ENCODE measurements at places on chromosomes 5 and 9.

GRCh38 chr9:122055701-122056100 lies 37.4 kb downstream of the TTLL11 start:
- no peak for DNase-seq

DNA sequence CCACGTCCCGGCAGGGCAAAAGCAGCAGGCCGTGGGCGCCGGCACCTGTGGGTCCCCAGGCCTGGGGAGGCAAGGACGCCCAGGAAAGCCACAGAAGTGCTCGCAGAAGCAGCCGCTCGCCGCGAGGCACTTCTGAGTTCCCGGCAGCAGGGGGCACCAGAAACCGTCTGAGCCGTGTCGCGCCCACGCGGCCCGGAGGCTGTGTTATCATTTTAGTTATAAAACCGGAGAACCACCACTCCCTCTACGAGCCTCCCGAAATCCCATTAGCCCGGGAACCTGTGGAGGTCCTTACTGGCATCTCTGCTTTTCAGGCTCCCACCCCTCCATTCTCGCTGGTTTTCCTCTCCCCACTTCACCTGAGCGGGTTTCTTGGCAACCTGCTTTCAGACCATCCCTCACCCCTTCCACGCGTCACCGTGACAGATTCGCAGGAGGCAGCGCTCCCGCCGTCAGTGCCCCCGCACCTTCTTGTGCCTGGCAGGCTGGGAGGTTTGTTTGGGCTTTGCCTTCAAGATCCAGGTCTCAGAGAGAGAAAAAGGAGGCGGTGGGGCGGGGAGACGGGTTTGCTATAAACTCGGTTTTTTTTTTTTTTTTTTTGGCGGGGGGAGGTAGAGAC lies 2.3 kb downstream of the GDNF start:
- DNase-seq, result no peak

GRCh38 chr9:71826279-71826678 lies 58.0 kb upstream of the CEMIP2 start:
- no peak for DNase-seq

- DNase-seq, result peak; percentile 37
Measured at GRCh38 chr9:110579034-110579861, at the start of gene SVEP1. Gene SVEP1 (minus strand): TSS chr9:110579741. CDS start chr9:110579543, 198 bp downstream.

DNA sequence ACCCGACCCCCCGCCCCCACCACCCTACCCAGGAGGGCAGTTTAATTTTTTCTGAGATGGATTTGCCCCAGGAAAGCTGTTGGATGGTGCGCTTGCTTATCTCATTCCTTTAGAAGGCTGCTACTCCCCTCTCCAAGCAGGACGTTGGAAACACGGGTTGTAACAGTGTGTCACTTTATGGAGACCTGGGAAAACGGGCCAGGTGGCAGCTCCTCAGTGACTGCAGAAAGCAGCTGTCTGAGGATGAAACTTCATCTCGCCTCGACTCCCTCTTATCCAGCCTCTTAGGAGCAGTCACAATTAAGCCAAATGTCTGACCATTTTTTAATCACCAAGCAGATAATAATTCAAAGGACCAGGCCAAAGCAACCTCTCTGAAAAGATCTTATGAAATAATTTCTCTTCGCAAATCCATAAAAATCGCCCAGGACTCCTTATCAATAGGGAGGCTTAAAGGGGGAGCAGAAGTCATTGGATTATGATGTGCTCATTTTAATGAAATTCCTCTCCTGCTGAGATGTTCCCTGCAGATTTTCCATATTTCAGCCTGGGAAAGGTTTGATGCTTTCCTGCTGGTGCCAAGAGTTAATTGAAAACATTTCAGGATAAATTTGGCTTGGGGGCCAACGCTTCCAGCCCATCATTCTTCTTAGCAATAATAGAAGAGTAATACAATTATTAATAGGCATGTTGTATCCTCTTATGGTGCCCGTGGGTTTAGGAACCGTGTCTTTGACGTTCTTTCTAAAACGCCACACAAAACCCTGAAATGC lies 26.0 kb downstream of the GAS1 start:
- DNase-seq, result peak; percentile 49

DNA sequence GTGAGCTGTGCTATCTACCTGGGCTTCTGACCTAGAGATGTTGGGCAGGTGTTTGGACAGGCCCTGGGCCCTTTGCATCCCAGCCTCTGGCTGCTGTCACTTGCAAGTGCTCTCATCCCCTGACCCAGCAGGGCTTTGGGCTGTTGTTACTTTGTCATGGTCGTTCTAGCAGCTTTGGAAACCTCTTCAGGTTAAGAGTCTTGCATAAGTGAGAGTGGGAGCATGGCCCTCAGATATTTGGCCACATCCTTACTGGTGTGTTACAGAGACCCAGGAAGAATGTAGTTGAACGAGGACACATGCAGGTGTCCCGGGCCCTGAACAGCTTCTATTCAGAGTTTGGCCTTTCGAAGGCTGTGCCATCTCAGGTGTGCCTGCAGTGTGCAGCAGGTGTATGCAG lies 4.5 kb downstream of the TENT4A start:
- no peak for DNase-seq
